ENCODE measurements at places on chromosomes 16 and 17. TPM values are rescaled to one million over a fixed set of nuclear protein-coding genes. Genes with fewer than 3 reads are reported as not detected.

GRCh38 chr16:81460075-81460474 is 15.5 kb downstream of the CMIP start:
- no peak for DNase-seq

DNA sequence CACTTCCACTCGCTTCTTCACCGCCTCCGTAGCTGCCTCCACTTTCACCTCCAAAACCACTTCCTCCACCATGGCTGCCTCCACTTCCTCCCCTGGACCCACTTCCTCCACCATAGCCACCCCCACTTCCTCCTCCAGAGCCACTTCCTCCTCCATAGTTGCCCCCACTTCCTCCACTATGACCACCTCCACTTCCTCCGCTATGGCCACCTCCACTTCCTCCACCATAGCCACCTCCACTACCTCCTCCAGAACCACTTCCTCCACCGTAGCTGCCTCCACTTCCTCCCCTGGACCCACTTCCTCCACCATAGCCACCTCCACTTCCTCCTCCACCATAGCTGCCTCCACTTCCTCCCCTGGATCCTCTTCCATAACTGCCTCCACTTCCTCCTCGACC is 4.5 kb downstream of the KRT9 start:
- no peak for DNase-seq

DNA sequence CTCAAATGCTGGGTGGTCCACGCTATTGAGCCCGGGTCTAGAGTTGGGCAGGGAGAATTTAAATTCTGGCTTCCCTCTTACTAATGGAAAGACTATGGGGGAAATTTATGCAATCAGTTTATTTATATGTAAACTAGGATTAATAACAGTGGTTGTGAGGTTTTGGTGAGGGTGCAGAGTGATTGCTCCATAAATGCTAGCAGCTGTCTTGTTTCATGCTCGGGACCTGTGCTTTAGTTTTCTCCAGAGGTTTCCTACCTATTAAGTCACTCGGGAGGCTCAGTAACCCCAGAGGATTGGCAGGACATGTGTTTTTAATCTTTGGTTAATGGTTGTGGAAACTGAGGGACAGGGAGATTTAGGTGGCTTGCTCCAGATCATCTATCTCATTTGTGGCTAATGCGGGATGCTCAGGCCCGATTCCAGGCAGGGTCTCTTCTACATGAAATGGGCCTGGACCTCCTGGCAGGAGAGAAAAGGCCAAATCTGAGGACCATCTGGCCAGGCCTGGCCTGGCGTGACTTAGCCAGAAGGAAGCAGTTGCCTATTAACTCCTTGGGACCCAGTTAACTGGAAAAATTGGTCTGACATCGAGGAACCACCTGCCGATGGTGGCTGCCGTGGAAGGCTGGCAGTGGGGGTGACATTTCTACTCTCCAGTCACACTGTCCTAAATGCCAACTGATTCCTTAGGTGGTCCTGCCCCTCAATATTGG is 2.1 kb downstream of the PRCD start:
- no peak for DNase-seq

DNA sequence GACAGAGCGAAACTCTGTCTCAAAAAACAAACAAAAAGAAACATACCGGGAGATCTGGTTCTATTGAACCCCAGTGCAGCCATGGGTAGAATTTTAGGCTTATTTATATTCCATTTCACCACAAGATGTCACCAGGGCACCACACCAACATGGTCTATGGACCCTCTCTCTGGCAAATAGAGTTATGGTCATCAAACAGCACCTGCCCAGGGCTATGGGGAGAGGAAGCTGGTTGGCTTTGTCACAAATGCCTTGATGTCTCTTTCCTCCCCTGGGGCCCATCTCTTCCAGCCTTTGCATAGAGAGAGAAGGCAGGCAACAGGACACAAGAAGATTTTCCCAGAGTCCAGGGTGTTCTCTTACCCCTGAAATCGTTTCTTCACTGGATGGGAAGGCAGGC is 128.4 kb downstream of the WWOX start:
- no peak for DNase-seq

DNA sequence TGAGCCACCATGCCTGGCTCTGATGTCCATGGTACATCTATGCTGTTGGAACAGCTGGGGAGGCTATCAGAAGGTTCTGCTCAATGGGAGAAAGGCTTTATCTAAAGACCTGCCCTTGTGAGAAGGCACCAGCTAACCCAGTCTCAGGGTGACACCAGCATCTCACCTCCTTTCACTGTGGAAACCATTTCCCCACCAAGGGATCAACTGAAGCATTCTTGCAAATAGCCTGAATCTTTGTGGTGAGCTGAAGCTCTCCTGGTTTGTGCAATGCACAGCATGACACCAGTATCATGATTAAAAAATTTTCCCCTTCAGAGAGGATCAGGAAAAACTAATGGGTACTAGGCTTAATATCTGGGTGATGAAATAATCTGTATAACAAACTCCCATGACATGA is 5.1 kb downstream of the CCL18 start:
- peak; percentile 27 for DNase-seq

The GP1BA gene
- total RNA-seq: not detected
